CD4-positive, alpha-beta T cell treated with Interleukin-15 for 4 hours (primary cell): ENCODE measurements at places on chromosomes 7 and 10.

- no peak for DNase-seq
These were observed 12.6 kb upstream of the SLC16A12 start for GRCh38 chr10:89547853-89548513.

DNA sequence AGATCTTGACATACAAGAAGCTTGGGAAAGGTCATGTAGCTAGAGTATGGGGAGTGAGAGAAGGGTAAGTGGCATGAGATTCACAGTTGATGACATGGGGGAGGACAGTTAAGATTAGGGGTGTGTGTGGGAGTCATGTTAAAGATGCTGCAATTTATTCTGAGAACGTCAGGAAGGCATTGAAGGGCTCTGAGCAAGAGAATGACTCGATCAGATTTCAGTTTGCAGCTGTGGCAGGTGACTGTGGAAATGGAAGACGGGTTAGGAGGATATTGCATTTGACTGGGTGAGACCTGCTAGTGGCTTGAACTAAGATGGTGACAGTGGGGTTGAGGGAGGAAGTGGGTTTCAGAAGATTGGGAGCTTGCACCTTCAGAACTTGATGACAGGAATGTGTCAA, 5.6 kb downstream of the CDC123 start:
- no peak for DNase-seq

DNA sequence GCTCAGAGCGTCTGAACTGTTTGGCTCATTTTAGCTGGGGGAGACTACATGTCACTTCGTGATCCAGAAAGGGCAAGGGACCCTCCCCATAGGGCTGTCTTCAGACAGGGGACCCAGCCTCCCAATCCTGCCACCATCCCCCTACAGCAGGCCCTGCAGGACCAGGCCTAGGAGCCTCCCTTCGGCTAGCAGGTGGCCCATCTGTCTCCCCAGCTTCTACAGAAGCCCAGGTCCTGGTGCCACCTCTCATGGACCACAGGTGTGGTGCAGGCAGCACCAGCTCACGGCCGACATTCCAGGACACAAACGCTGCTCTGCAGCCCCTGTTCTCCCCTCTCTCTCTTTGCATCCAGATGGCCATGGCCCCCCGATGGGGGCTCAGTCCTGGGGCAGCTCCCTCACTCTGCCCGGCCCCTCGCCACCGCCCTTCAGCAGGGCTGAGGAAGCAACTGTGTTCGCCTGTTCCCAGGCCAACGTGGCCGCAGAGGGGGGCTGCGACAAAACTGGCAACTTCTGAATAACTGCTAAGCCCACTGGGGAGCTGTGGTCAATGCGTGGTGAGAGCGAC, 10.3 kb downstream of the TECPR1 start:
- DNase-seq = no peak

- no peak for DNase-seq
These were observed 7.3 kb downstream of the DPYSL4 start for GRCh38 chr10:132193907-132194552.
